ENCODE measurements at places on chromosomes 1 and 21.

GRCh38 chr1:172959571-172959970 is 91.2 kb downstream of the TNFSF18 start:
- DNase-seq: no peak

DNA sequence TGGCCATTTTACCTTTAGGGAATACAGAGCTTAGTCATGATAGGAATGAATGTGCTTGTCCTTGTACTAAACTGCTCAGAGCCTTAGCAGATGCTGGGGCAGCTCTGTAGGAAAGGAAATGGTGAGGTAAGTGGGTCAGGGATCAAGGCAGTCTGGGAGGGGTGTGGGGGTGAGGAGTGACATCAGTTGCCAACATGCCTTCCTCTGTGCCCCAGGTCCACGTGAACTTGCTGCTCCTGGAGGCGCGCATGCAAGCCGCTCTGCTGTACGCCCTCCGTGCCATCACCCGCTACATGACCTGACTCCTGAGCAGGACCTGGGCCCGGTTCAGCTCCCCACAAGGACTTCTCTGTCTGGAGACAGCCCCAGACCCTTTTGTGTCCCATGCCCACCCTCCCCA is 21.2 kb downstream of the SESN2 start:
- DNase-seq: no peak

GRCh38 chr1:51283979-51284378 is 46.4 kb downstream of the TTC39A start:
- DNase-seq: no peak

DNA sequence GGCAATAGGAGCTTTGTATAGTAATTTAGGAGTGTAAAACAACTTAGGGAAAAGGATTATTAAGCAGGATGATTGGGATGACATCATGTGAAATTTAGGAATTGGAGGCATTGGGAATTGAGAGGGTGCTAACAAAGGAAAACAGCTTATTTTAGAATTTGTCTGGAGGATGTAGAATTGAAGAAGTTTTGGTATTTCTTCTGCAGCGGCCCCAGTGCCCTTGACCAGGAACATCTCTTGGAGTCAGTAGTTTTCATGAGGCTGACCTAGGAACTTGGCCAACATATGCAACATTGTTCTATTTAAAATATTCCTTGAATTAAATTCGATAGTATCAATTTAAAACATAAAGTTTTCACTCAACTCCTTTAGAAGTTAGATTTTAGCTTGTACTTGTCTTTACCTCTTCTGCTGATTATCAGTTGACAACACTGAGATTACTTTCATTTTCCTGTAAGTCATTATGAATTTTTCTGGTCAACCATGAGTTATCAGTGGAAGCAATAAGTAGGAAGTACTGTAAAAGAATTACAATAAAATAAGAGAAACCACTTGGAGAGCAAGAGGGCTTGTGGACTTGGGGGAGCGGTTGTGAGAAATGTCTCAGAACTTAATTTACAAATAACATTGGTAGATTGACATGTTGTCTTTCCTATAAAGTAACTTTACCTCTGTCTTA is 52.8 kb downstream of the DYRK1A start:
- no peak for DNase-seq

DNA sequence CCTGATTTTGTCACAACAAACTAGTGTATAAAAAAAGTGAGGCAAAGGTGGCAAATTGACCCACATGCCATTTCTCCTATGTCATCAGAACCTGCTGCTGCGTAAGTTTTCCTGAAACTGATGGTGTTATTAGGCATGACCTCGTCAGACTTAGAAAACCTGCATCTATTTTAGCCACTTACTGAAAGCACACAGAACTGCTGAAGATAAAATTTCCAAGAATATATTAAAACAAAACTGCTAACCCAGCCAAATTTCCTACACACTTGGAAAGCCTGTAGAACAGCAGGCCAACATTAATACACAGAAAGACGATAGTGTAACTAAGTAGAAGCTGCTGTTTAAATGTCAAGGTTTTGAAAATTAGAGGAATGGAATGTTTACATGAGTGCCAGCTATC is 674.5 kb upstream of the CXADR start:
- no peak for DNase-seq

- DNase-seq: no peak
These were observed 80.3 kb downstream of the TENT5C start for GRCh38 chr1:117685936-117686806.

DNA sequence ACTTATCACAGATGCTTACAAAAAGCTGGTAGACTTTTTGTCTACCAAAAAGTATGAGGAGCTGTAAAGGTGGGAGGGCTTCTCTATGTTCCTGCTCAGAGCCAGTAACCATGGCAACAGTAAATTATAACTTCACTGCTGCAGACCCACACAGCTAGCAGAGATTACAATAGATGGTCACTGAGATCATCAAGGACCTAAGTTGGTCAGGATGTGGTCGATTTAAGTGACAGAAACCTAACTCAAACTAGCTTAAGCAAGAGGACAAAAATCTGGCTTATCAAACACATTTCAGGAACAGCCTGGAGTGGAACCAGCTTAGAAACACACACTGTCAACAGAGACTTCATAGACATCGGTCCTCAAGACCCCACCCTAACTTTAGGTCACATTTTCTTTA is 113.4 kb upstream of the ATP1A1 start:
- DNase-seq: no peak

- DNase-seq: peak; percentile 55
These were observed 19.7 kb upstream of the RBBP5 start for GRCh38 chr1:205141236-205142101.

DNA sequence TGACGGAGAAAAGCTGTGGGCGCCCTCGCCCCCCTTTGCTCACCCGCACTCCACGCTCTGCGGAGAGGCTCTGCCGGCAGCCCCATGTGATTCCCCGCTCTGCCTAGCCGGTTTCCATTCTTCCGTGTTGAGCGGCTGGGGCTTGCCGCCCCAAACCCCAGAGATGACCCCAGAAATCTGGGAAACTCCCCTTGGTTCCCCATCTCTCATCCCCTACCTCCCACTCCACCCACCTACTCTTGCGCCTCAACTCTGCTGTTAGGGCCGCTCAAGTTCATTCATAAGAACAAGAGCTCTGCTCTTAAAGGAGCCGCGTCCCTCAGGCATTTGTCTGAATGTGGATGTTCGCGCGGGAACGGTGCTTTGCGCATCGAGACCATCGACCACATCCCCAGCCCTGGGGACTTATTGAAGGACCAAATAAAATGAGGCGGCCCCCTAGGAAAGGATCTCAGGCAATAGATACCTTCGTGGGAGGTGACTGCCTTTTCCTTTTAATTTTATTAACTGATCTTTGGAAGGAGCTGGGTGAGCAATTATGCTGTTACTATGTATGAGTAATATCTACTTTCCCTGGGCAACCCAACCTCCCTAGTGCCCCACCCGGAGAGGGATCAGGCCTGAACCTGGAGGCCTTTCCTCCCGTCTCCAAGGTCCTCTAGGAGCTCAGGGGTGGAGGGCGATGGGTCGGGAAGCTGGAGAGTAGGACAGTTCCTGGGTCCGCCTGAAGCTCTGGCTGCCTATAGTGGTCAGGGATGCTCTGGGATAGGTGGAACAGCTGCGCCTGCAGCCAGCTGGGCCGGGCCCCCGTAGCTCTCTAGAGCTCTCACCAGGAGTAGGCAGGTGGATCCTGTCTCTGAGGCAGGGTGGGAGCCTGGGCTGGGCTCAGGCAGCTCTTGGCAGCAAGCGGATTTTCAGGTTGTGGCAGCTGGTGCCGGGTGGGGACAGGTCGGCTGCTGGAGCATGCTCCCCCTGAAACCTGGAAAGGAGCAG is 898 bp downstream of the MFSD2A start:
- no peak for DNase-seq

DNA sequence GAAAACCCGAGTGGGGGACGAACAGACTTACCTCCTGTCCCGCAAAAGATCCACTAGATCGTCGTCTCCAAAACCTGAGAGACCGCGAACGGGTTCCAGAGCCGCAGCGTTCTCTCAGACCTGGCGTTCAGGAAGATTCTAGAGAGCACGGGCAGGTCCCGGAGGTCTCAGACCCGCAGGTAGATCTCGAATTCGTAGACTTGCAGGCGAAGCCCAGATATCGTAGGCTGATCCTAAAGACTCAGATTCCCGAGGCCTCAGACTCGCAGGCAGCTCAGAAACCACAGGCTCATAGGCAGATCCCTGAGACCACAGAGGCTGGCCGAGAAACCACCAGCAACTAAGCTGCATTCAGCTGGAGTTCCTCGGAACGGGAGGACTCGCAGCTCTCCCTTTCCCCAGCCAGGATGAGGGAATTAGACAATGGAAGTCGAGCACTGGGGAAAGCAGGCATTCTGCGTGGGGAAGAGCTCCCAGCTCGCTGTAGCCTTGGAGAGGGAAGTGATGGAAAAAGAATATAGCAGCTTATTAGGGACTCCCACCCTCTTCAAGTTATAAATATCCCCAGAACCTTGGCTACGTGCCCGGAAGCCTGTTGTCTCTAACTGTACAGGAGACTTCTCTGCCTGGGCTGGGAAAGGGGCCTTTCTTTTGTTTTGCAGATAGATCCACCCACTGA is at the start of gene ZNF436:
ZNF436 (minus strand) TSS at position 502 of the 679 bp plus-strand sequence. CDS start 1,831 bp downstream, outside the sequence.
- DNase-seq: peak; percentile 50

DNA sequence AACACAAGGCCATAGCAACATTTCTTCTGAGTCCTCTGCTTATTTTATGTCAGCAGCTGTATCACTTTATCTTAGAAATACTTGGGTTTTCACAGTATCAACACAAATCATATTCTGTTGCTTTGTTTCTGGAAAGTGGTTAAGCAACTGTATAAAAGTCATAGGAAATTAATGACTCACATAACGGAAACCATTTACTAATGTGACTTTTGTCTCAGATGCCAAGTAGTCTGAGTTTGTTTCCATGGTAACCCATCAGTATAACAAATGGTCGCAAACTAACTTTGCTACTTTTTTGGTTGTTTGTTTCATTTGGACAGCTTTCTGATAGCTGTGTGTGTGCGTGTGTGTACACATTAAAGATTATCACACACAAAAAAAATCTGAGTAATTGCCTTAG is 31.1 kb downstream of the EEIG2 start:
- peak; percentile 89 for DNase-seq

GRCh38 chr1:85374160-85374559 is 90.8 kb downstream of the DDAH1 start:
- DNase-seq: peak; percentile 43

DNA sequence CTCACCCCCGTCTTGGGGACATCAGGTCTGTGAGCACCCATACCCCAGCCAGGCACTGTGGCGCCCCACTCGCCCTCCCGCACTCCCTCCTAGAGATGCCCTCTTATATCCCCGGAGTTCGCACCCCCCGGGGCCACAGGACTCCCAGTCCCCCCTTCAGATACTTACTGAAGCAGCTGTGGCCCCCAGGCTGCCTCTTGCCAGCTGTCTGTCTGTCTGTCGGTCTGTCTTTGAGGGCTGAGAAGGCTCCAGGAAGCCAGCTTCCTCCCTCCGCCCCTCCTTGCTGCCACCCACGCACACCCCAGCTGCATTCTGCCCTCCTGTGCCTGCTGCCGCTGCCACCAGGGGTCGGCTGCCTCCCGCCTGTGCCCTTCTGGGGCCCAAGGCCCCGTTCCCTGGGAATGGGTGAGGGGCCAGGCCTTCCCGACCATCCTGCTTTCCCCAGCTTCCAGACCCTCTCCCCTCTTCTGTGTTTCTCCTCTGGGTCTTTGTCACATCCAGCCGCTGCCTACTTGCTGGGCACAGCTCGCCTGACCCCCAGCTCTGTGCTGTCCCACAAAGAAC is at the start of gene PTPN7:
PTPN7 (minus strand) TSS at position 226 of the 564 bp plus-strand sequence. CDS start 1,200 bp downstream, outside the sequence.
- no peak for DNase-seq

- no peak for DNase-seq
These were observed 194.2 kb upstream of the NFIA start for GRCh38 chr1:60888126-60888525.

DNA sequence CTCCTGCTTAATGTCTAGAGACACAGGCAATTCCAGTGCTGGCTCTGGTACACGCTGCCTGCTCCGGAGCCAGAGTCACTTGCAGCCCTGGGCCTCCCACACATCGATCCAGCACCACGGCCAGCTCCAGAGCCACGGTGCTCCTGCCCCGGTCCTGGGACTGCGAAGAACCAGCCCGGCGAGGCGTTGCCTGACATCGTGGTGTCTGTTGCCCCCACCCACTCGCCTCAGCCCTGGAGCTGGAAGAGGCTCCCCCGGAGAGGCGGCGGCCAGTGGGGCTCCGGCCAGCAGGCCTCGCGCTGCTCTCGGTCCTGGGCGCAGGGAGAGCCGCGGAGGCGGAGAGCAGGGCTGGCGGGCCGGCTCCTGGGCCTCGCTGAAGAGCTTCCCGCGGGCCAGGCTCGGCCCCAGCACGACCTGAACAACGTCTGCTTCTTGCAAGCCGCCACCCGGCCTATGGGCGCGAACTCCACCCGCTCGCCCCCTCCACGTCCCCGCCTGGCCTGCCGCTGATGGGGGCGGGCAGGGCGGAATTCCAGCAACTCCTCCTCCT is 364.8 kb downstream of the CEP170 start:
- no peak for DNase-seq

DNA sequence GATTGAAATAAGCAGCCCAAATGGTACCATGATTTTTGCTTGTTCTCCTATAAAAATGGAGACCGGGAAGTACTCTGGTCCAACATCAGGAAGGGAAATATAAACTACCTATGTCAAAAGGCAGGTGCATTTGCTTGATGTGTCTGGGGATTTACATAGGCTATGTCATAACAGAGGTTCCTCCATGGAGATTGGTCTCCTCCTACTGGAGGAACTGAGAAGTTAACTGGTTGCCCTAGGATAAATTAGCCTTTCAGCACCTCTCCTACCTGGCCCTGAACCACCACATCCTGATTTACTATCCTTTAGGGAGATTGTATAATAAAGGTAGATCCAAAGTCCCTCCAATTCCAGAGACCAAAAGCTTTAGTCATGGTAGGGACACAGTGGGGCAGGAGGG is 1109.3 kb upstream of the B3GALT2 start:
- DNase-seq: no peak
